NCI-H2029 (cell line): ENCODE measurements at places on chromosomes 16 and 17.

- no peak for DNase-seq
Measured at GRCh38 chr17:37543637-37544052, 54.0 kb downstream of the DUSP14 start.

DNA sequence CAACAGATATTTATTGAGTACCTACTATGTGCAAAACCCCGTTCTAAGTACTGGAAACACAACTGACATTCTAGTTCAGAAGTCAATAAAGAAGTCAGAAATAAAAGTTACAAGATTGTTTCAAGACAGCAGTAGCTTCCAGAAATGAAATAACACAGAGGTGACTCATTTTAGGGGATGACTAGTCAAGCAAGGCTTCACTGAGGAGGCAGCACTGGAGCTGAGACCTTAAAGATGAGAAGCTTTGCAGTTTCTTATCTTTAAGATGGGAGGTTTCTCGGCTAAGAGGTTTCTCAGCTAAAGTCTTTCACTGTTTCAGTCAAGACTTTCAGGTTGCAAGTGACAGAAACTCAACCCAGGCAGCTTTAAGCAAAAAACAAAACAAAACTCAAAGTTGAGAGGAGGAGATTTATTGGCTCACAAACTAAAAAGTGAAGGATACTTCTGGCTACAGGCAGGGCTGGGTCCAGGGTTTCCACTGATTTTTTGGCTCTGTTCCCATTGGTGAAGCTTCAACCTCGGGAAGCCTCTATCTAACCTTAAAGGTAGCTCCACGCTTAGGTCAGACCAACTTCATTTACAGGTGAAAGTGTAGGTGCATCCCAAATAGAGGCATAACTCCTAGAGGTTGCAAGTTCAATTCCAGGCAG lies 7.4 kb upstream of the MMP2 start:
- DNase-seq = no peak

- no peak for DNase-seq
Measured at GRCh38 chr17:78130437-78131101, at the start of gene TMC8. Gene TMC8 (plus strand): TSS chr17:78130771. CDS start chr17:78131589, 818 bp downstream.

GRCh38 chr17:36001862-36002603 lies 680 bp upstream of the CCL15 start:
- no peak for DNase-seq

GRCh38 chr17:37527249-37527851 lies 37.7 kb downstream of the DUSP14 start:
- DNase-seq = peak; percentile 36

- DNase-seq = no peak
Measured at GRCh38 chr17:48723423-48724250, 652 bp downstream of the PRAC2 start.

- DNase-seq = no peak
Measured at GRCh38 chr16:75272097-75272551, 20.7 kb upstream of the BCAR1 start.

DNA sequence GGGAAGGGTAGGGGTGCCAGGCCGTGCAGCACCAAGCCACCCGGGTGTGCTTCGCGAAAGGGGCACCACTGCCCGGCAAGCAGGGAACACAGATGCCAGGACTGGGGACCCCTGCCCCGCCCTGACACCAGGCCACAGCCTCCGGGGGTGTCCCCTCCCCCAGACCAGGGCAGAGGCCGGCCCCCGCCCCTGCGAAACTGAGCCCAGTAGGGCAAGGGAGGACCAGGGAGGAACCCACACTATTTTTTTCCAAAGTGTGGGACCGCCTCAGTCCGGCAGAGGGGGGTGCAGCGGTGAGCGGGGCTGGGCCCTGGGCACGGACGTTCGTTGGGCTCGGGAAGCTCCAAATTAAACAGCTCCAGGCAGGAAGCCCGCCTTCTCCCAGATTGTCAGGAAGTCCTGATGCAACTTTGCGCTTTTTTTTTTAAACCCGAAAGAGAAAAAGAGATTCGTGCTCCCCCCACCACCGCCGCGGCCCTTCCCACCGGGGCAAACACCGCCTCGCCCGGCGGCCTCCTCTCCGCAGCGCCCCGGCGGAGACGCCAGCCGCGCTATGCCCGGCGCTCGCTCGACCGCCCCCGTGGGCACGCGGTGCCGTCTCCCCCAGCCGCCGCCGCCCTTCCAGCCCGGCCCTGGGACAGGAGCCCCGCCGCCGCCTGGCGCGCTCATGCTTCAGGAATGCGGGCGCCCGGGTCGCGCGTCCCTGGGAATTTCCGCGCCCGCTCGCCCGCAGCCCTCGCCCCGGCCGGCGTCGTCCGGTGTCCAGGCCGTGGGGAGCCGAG lies 755 bp downstream of the PIEZO1 start:
- no peak for DNase-seq

DNA sequence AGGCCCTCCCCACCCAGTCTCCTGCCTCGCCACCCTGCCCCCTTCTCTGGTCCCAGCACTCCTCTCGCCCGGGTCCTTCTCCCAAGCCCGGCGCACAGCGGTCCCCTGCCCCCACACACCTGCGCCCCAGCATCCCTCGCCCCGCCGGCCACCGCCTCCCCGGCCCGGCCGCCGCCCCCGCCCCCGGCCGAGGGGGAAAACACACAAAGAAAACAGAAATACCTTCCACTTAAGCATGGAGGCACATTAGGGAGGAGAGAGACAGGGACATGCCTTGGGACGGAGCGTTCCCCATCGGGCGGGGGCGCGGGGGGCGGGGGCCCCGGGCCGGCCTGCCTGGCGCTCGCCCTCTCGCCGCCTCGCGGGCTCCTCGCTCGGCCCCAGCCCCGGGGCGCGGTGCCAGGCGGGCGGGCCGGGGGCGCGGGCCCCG lies 326 bp downstream of the SRCIN1 start:
- no peak for DNase-seq

GRCh38 chr17:21199856-21200255 lies 14.1 kb downstream of the TMEM11 start:
- no peak for DNase-seq

GRCh38 chr16:49012961-49013726 lies 268.5 kb downstream of the CBLN1 start:
- DNase-seq = peak; percentile 79

- no peak for DNase-seq
Measured at GRCh38 chr16:10987361-10988163, 43.2 kb downstream of the CLEC16A start.

GRCh38 chr16:35692824-35693223 lies 2233.4 kb downstream of the TP53TG3F start:
- DNase-seq = no peak

DNA sequence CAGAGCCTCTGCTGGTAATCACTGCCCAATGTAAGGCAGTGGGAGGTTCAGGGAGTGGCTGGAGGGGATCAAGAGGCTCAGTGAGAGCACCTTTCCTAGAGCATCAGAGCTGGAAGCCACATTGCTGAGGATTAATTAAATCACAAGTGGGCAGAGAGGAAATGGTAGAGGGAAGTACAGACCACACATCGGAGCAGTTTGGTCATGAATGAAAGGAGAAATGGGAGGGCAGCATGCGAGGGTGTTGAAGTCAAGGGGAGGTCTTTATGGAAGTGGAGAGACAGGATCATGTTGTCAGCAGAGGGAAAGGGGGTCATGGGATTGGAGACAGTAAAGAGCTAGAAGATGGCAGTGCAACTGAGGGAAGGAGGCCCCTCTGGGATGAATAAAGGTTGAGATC lies 2.3 kb downstream of the CCL17 start:
- no peak for DNase-seq

- no peak for DNase-seq
Measured at GRCh38 chr16:31001507-31002249, 8.8 kb downstream of the STX1B start.

DNA sequence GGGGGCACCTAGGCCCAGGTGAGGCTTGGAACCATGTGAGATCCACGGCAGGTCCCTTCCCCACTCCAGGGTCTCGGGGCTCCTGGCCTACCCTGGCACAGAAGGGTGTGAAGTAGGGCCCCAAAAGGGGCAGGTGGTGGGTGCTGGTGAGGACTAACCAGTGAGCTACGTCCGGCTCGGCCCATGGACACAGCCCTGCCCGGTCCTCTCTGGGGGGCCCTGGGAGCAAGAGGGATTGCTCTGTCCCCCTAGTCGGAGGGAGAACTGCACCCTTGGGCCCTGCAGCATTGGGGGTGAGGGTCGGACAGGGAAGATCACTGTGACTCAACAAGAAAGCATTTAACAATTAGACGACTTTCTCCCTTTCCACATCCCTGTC lies 2.9 kb downstream of the ENPP7 start:
- DNase-seq = no peak

DNA sequence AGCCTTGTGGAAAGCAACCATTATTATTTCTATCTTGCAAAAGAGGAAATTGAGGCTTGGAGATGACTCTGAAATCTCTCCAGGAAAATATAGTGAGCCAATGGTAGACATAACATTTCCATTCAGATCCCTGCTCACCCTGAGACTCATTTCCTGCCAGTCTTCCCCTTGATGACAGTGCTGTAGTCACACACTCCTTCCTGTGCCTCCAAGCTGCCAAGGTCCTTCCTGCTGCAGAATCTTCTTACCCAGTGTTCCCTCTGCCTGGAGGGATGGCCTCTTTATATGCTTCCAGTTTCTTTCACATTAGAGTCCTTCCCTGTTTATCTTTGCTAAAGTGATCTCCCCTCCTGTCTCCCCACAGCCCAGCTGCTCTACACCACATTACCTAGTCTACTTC lies 648.1 kb downstream of the TOX3 start:
- DNase-seq = no peak

DNA sequence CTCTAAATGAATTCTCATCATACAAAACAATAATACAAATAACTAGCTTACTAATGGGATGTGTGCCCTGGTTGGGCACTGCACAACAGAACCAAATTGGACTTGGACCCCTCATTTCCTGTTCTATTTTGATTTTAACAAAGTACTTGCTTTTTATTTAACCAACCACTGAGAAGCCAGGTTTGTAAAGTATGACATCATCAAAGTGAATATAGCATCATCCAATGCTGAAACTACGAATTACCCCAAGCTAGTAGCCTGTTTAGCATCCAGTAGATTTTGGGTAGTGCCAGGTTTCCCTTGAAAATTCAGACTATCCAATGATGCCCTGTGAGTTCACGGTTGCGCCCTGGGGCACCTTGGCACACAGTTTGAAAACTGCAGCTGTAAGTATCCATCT lies 51.0 kb downstream of the HYDIN start:
- no peak for DNase-seq

DNA sequence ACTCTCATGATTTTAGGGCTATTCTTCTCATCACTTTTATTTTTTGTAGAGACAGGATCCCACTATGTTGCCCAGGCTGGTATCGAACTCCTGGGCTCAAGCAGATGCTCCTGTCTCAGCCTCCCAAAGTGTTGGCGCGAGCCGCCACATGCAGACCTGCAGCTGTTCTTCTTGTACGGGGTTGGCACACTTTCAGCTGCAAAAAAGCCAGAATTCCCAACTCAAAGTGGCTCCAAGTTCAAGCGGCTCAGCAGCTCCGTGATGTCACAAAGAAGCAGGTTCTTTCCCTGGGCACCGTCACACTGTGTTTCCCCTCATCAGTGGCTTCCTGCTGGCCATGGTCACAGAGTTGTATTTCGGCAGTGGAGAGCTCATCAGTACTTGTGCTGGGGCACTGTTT lies 6.7 kb upstream of the SBK1 start:
- DNase-seq = no peak

GRCh38 chr17:68792042-68792685 lies 163.0 kb downstream of the ABCA8 start:
- no peak for DNase-seq

- DNase-seq = no peak
Measured at GRCh38 chr16:11315510-11315909, 29.7 kb upstream of the RMI2 start.

DNA sequence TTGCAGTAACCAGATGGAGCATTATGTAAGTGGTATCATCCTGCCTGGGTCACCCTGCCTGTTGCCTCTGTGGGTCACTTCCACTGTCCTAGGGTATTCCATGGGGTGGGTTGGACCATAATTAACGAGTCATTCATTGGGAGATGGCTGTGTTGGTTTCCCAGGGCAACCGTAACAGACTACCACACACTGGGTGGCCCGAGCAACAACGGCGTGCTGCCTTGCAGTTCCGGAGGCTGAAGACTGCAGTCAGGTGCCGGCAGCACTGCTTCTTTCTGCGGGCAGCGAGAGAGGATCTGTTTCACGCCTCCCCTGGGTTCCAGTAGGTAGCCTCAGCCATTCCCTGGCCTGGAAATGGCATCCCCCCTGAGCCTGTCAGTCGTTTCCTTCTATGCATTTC lies 28.9 kb upstream of the CMIP start:
- no peak for DNase-seq

DNA sequence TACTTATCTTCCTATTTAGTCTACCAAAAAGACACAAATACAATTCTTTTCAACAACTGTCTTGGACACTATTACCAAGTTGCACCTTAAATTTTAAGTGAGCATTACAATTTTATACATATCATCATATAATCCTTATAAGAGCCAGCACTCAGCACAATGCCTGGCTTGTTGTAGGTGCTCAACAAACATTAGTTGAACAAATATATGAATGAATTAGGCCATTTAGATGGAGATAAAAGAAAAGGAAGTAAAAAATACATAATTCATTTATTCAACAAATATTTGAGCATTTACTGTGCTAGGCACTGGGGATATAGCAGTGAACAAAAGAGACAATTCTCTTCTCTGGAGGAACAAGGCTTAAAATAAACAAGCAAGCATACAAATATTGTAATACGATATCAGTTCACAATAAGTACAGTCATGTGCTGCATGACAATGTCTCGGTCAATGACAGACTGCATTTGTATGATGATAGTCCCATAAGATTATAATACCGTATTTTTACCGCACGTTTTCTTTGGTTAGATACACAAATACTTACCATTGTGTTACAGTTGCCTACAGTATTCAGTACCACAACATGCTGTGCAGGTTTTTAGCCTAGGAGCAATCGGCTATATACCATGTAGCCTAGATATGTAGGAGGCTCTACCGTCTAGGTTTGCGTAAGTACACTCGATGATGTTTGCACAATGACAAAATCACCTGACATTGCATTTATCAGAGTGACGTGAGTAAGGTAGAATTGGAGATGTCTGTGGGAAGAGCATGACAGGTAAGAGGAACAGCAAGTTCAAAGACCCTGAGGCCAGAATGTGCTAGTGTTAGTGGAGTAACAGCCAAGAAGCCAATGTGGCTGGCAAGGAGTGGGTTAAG lies 86.4 kb upstream of the HS3ST2 start:
- peak; percentile 95 for DNase-seq

GRCh38 chr16:60945225-60945624 lies 1091.0 kb downstream of the CDH8 start:
- DNase-seq = no peak
